ENCODE measurements at places on chromosomes 13 and 19.

DNA sequence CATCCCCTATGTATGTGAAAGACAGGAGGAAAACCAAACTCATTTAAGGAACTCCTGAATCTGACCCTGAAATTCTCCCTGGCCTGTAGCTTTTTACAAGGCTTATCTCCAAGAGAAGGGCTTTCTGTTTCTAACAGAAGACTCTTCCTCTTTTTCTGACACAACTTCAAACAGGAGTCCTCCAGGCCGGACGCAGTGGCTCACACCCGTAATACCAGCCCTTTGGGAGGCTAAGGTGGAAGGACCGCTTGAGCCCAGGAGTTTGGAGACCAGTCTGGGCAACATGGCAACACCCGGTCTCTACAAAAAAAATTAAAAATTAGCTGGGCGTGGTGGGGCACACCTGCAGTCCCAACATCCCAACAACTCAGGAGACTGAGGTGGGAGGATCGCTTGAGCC lies 41.9 kb downstream of the CARS2 start:
- DNase-seq = no peak

DNA sequence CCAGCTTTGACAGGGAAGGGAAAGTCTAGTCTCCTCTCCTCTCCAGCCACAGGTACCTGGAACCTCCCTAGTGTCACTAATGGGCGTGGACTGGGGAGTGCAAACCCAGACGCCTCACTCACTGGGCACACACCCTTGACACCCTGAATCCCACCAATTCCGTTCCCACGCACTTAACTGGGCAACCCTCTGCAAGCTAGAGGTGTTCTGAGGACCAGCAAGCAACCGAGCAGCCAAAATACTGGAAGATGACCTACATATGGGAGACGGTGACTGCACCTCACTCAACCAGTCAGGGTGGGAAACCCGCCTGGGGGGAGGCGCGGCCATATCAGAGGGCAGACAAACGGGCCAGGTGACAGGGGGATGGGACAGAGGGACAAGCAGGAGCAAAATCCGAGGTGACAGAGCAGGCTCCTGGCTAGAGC lies 991 bp downstream of the ABHD17A start:
- no peak for DNase-seq

DNA sequence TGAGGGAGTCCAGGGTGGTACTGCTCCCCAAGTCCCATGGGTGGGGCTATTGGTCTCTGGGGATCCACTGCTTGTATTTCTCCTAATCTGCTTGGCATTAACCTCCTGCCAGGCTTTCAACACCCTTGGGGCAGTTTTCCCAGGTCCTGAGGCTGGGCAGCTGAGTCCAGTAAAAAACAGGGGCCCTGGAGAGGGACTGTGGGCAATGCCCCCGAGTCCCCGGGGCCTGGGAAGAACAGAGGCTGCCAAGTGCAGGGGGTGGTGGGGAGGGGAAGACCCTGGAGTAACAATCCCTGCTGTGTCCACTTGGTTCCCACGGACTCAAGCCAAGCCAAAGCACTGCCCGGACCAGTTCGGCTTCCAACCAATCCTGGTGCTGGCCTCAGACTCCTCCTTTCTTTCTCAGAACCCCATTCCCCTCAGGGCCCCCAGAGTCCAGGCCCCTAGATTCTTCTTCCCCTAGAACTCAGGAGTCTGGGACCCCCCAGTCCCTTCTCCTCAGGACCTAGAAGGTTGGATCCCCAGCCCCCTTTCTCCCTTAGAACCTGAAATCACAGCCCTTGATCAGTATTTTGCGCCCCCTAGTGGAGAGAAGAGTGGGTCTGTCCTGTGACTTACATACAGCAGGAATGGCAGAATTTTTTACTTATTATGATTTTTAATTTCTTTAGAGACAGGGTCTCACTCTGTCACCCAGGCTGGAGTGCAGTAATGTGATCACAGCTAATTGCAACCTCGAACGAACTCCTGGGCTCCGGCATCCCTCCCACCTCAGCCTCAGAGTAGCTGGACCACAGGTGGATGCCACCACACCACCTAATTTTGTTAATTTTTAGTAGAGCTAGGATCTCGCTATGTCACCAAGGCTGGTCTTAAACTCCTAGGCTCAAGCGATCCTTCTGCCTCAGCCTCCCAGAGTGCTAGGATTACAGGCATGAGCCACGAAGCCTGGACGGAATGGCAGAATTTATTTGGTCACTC lies 3.7 kb upstream of the CLPTM1 start:
- peak; percentile 41 for DNase-seq

- DNase-seq = no peak
These were observed 592 bp downstream of the CLPTM1 start for GRCh38 chr19:44955505-44956439.

DNA sequence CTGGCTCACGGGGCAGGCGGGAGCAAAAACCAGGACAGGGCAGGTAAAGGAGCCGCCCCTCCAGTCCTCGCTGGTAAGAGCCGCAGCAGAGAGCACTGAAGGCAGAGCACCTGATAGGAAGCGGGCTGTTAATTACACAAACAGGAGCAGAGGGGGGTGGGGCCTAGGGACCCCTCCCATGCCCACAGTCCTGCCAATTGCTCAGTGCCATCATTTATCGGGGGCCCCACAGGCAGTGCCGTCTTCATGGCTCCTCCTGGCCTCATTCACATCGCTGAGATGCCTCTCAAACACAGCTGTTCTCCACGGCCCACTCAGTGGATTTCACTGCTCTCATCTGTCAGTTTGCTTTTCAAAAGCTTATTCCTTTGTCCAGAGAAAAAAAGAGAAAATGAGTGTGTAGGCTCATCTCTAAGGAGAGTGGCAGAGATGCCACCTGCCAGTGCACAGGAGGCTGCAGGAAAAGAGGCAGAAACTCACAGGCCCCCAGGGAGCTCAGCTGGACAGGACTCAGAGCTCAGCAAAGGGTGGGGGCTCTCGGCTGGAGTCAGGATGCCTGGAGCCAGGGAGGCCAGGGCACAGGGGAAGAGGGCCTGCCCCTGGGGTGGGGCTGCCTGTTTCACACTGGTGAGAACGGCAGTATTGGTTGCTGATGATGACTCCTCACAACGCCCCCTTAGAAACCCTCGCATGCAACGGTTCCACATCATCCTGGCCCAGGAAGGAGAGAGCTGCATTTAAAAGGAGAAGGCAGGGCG lies 174.6 kb downstream of the COL4A1 start:
- no peak for DNase-seq

- no peak for DNase-seq
These were observed 295.7 kb downstream of the MYO16 start for GRCh38 chr13:108925070-108925469.

GRCh38 chr13:111337206-111337605 lies 16.8 kb downstream of the TEX29 start:
- DNase-seq = no peak

DNA sequence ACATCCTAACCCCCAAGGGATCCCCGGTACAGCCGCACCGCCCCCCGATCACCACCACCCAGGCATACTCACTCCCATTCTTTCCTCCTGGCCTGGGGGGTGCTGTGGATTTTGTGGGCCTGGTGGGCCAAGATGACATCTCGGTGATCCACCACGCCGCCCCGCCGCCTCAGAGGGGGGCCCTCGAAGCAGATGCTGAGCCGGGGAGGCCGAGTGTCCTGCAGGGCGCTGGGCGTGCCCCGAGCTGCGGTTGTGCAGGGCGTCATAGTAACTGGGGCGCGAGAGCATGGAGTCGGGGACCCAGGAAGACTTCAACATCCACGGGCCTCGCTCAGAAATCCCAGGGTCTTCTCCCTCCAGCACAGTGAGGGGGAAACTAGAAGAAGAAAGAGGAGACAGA lies 93.4 kb upstream of the CACNA1A start:
- DNase-seq = peak; percentile 23

DNA sequence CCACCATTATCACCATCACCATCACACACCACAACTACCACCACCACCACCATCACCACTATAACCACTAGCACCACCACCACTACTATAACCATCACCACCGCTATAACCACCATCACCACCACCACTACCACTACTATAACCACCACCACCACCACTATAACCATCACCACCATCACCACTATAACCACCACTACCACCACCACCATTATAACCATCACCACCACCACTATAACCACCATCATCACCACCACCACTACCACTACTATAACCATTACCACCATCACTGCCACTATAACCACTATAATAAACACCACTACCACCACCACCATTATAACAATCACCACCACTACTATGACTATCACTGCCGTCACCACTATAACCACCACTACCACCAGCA lies 173.2 kb downstream of the DCLK1 start:
- no peak for DNase-seq

GRCh38 chr13:43611281-43612273 lies 175.2 kb downstream of the ENOX1 start:
- no peak for DNase-seq

GRCh38 chr13:113209336-113209758 lies at the start of gene CUL4A:
Gene CUL4A, plus strand, starts transcription at chr13:113209613. Its CDS starts 15 bp downstream, at chr13:113209628.
- peak; percentile 39 for DNase-seq

- DNase-seq = peak; percentile 63
These were observed 40.3 kb downstream of the ANKRD10 start for GRCh38 chr13:110874508-110874960.

DNA sequence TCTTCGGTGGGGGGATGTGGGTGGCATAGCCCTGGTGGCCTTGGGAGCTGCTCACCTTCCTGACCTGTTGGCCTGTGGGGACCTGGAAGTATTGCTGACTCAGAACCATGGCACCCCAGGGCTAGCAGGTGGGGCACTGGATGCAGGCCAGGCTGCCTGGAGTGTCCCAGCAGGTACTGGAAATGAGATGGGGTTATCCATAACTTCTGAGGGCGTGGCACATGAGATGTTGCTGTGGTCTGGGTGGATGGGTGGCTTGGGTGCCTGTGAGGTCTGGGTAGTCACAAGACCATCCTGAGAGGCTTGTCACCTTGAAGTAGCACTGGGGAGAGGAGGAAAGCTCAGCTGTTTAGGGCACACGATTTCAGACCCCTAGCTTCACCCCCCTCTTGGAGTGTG lies 636 bp upstream of the RNF225 start:
- no peak for DNase-seq

GRCh38 chr19:8108560-8109445 lies 40.6 kb downstream of the FBN3 start:
- no peak for DNase-seq

DNA sequence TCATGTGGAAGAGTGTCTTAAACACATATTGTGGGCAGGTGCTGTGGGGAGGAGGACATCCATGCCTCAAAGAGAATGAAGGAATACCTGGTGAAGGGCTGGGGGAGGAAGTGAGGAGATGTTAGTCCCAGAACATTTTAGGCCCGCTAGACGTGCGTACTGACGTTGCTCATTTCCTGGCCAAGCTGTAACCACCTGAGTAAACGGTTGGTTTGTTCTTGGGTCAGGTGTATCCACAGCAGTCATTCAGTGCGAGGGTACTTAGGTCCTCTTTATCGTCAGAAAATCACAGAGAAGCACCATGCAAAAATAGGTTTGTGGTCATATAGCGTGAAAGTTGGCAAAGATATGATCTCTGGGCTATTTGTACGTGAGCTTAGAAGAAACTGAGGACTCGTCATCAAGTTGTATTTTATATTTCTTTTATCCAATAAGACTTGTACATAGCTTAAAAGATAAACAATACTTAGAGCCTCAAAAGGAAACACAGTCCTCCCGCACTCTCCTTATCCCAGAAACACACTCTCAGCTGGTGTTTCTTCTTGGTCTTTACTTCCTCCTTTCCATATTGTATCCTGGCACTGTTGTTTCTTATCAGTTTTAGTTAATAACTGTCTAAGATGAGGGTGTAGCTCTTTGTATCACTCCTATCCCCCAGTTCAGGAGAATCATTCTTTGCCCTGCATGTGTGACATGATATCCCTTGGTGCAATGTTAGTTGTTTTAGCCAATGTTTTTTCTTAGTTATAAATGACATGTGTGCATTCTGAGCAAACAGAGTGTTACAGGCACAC lies 52.0 kb downstream of the ARHGEF7 start:
- no peak for DNase-seq

GRCh38 chr13:35198613-35199200 lies 256.6 kb downstream of the NBEA start:
- no peak for DNase-seq

GRCh38 chr13:71618159-71618558 lies 248.8 kb downstream of the DACH1 start:
- no peak for DNase-seq

DNA sequence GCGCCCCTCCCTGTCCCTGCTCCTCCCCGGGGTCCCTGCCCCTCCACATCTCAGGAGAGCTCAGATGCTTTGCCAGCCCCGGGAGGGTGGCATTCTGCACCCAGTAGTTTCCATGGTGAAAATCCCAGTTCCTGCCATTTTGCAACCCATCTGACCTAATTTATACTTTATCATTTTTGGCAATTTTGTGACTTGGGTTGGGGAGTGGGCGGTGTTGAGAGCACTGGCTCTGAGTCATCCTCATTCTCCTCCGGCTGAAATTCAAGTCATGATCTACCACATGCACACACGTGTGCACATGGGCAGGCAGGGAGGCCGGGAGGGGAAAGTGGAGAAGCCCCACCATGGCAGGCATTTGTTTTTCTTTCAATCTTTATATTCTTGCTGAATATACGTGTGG lies 208.6 kb downstream of the URI1 start:
- DNase-seq = no peak

DNA sequence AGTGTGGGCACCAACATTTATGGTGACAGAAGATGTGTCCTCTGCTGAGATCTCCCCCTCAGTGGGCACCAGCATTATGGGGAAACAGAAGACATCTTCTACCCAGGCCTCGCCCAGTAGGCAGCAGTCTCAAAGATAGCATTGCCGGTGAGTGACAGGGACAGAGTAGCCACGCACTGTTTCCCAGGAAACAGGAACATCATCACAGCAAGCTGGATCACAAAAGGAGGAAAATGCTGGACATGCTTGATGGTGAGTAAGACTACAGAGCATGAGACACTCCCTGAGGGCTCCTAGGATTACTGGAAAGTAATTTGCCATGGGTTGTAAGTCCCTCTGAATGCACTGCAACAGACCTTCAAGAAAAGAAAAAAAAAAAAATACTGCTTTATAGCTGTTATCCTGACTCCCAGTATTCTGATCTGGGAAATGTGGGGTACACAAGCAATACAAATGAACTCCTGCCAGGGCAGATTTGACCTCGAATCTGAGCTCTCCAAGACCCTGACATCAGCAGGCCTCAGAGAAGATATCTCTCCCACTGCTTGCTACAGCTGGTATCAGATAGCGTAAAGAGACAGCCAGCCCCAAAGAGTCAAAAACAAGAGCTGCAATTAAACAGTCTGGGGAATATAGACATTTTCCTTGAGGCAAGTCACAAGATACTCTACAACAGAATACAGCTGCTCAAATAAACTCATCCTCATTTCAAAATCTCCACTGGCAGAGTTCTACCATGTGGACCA lies 180.4 kb downstream of the RBM26 start:
- no peak for DNase-seq

All from NCI-H2107 (cell line).